ENCODE measurements at places on chromosomes 11 and 22.

- DNase-seq = no peak
Observed at GRCh38 chr11:9076661-9077060, 14.7 kb downstream of the SCUBE2 start.

- DNase-seq = no peak
Observed at GRCh38 chr11:12603143-12604088, 70.8 kb upstream of the TEAD1 start.

DNA sequence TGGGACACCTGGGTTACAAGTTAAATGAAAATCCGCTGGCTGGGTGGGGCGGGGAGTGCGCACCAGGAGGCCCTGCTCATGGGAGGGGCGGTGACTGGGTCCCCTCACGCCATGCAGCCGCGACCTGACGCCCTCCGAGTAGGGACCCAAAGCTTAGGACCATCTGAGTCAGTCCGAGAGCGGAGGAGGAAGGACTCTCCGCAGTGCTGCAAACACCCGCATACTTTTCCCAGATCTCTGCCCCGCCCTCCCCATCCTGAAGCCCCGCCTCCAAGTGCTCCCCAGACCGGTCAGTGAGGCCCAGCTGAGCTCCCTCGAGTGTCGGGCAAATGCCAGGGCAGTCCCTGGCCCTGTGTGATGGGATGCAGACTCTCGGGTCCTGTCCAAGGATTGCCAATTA is 6.6 kb upstream of the FLI1 start:
- no peak for DNase-seq

GRCh38 chr11:134584706-134585445 is 172.8 kb upstream of the B3GAT1 start:
- DNase-seq = no peak

DNA sequence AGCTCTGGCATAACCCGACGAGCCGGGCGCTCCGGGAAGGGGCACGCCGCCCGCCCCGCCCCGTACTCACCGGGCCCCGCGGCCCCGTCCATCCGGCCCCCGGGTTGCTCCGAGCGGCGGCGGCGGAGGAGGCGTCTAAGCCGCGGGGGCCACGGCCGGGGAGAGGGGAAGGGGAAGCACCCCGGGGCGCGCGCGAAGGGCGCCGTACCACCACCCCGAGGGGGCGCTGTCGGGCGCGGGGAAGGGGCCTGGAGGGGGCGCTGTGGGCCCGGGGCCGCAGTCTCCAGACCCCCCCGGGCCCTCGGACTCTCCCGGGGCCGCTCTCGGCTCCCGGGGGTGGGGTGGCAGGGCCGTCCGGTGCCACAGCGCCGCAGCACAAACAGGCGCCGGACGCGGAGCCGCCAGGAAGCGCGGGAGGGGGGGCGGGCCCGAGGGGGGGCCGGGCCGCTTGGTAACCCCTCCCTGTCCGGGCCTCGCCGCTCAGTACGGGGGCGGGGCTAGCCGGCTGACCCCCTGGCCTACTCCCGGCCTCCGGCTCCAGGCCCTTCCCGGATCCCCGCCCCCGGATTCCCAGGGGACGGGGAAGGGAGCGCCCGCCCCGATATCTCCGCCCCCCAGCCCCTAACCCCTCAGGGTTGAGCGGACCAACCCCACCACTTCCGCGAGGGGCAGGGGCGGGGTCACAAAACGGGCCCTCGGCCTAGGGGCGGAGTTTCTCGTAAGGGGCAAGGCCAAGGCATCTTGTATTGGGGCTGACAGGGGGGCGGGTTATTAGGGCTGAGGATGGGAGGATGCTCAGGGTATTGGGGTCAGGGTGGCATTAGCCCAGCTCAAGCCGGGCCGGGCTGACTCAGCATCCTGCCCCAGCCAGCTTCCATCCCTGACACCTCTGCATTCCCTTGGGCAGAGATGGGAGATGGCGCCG is at the start of the genes EML3 and ROM1:
Gene EML3 (minus strand): TSS at position 410 of the 925 bp plus-strand sequence. CDS start 318 bp downstream, at position 92.
Gene ROM1 (plus strand): TSS at position 892 of the 925 bp plus-strand sequence. CDS start 25 bp downstream, at position 917.
- DNase-seq = peak; percentile 68
